ENCODE measurements at places on chromosomes 5 and 9. TPM values are rescaled to one million over a fixed set of nuclear protein-coding genes. Genes with fewer than 3 reads are reported as not detected.

TAF1L gene
- not detected for total RNA-seq

- DNase-seq, result no peak
- peaks cover 11% of the 10 kb centered on the region for H3K4me1 ChIP-seq
- H3K36me3 ChIP-seq, result no peaks in the 10 kb centered on the region
- H3K4me3 ChIP-seq, result no peak overlapping the region
Observed at GRCh38 chr5:59428391-59428790, 465.1 kb downstream of the PDE4D start.

- no peak overlapping the region for H3K27ac ChIP-seq
- no peak overlapping the region for H3K4me3 ChIP-seq
- H3K27me3 ChIP-seq, result no peaks in the 10 kb centered on the region
- H3K36me3 ChIP-seq, result peaks cover 3% of the 10 kb centered on the region
- DNase-seq, result no peak
- peaks cover 38% of the 10 kb centered on the region for H3K4me1 ChIP-seq
Observed at GRCh38 chr5:66151030-66151429, 6.9 kb downstream of the SREK1 start.

FBXL7 gene
- 32.6 TPM for total RNA-seq

DNA sequence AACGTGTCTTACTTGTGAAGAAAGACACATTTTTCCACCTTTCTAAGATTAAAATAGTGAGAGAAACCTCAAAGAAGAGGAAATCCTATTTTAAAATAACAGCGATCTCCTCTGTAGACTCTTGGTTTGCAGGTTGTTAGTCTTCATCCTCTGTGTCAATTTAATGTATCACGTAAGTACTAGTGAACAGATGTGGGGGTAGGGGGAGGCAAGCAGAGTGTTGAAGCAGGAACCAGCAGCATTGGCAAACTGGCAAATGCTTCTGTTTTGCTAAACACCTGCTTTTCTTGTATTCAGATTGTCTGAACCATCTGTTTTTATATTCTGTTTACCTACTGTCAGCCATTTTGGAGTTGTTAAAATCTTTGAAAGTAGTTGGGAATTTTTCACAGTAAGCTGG is 159.3 kb upstream of the TLX3 start:
- H3K4me3 ChIP-seq, result no peak overlapping the region
- no peaks in the 10 kb centered on the region for H3K36me3 ChIP-seq
- DNase-seq, result no peak
- no peaks in the 10 kb centered on the region for H3K27me3 ChIP-seq

GRCh38 chr5:81425569-81425968 is 31.6 kb upstream of the ACOT12 start:
- no peaks in the 10 kb centered on the region for H3K27me3 ChIP-seq
- H3K4me1 ChIP-seq, result peaks cover 49% of the 10 kb centered on the region
- peak overlapping the region; percentile 3 for H3K27ac ChIP-seq
- H3K4me3 ChIP-seq, result no peak overlapping the region
- H3K36me3 ChIP-seq, result peaks cover 3% of the 10 kb centered on the region
- no peak for DNase-seq

DNA sequence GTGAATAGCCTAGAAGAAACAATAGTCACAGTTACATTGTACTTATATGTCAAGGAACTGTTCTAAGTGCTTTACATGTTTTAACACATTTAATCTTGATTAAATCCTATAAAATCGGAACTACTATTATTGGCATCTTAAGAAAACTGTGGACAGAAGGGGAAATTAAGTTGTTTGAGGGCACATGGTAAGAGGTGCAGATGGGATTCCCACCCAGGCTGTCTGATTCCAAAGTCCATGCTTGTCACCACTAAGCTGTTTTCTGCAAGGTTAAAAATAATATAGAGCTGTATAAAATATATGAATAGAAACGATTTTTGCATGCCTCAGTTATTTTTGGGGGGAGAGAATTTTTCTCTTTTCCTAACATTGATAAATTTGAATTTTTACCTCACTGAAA is 194.6 kb upstream of the KLF9 start:
- DNase-seq, result no peak
- H3K36me3 ChIP-seq, result no peaks in the 10 kb centered on the region
- no peaks in the 10 kb centered on the region for H3K27me3 ChIP-seq
- H3K4me1 ChIP-seq, result peaks cover 34% of the 10 kb centered on the region
- peak overlapping the region; percentile 57 for H3K27ac ChIP-seq

CORO2A gene
- 10.1 TPM for total RNA-seq

GRIN1 gene
- not detected for total RNA-seq

GRCh38 chr5:169904508-169904907 is 75.8 kb downstream of the INSYN2B start:
- H3K4me3 ChIP-seq, result no peak overlapping the region
- DNase-seq, result no peak
- peaks cover 1% of the 10 kb centered on the region for H3K36me3 ChIP-seq
- no peak overlapping the region for H3K27ac ChIP-seq
